ENCODE measurements at places on chromosomes 2 and 18. TPM values are rescaled to one million over a fixed set of nuclear protein-coding genes. Genes with fewer than 3 reads are reported as not detected.

DNA sequence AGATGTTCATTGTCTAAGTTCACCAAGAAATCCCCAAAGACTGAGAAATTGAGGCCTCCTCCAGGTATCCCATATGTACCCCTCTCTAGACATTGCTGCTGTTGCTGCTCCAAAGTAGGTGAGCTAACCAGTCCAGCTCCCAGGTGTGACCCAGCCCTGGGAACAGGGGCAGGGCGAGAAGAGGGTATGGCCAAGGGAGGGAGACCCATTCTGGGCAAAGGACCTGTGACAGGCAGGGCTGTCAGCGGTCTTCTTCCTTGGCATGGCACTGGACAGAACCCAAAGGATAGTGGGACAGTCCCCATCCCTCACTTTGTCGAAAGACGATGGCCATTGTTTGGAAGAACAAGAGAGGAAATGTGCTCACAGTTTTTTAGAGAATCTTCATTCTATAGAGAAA is 7.2 kb upstream of the INO80C start:
- no peak overlapping the region for H3K4me3 ChIP-seq
- H3K4me1 ChIP-seq = peaks cover 11% of the 10 kb centered on the region
- no peaks in the 10 kb centered on the region for H3K27me3 ChIP-seq
- H3K36me3 ChIP-seq = no peaks in the 10 kb centered on the region
- no peak overlapping the region for H3K27ac ChIP-seq
- no peak for DNase-seq

- no peak overlapping the region for H3K27ac ChIP-seq
- DNase-seq = no peak
- H3K4me1 ChIP-seq = no peaks in the 10 kb centered on the region
- H3K4me3 ChIP-seq = no peak overlapping the region
Measured at GRCh38 chr18:76938619-76939018, 116.3 kb downstream of the ZNF236 start.

GRCh38 chr2:149018981-149019380 is 19.5 kb upstream of the LYPD6B start:
- H3K27ac ChIP-seq = no peak overlapping the region
- peaks cover 2% of the 10 kb centered on the region for H3K27me3 ChIP-seq
- H3K36me3 ChIP-seq = no peaks in the 10 kb centered on the region
- no peak overlapping the region for H3K4me3 ChIP-seq

The ICA1L gene
- total RNA-seq = 4.7 TPM

The KIF5C gene
- 9.4 TPM for total RNA-seq
